D721Med (cell line): ENCODE measurements at places on chromosomes 1 and 21.

DNA sequence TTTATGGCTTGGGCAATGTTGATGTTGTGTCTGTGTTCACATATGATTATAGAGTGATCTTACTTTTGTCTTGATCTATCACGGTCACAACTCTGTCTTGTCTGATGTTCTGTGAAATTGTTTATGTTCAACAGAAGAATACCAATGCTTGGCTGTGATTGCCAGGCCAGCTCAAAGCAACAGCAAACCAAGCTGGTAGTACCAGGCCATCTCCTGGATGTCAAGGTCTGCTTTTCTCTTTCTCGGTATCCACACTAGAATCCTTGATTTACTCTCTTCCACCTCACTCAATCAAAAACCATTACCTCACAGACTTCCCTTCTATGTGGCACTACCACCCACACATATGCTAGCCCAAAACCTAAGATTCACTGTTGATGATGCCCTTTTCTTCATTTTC is 1.3 kb upstream of the CDC7 start:
- no peak for DNase-seq

GRCh38 chr1:204990059-204990664 is 52.9 kb upstream of the CNTN2 start:
- DNase-seq = no peak

DNA sequence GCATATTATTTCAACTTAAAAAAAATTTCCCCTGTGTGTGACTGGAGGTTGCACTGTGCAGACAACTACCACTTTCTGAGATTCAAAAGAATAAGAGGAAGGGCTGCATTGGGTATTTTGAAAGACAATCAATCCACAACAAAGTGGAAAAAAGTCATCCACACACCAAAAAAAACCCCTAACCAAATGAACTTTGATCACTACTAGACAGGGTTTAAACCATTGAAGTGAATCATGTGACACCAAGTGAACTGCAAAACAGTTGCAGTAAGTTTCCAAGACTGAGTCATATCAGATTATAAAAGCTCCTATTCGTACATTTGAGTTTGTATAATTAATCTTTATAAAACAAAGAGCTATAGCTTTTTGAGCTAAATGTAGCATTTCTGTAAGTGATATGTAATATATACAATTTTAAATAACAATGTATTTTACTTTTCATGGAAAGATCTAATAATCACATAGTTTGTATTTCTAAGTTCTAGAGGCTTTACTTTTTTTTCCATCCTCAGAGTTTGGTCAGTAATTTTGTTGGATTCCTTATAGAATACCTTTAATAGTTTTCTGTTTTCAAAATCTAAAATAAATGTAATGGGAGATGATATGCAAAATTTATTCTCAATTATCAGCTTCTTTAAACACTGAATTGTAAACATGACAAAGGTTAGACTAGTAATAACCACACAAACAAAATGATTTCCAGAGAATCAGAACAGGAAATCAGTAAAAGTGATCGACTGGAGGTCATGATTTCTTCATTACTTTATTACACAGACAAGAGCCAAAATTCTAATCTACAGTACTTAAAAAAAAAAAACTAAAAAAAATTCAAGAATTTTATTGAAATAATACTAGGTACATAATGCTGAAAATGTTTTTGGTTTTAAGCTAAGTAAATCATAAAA is 50.5 kb upstream of the GFI1 start:
- DNase-seq = no peak

DNA sequence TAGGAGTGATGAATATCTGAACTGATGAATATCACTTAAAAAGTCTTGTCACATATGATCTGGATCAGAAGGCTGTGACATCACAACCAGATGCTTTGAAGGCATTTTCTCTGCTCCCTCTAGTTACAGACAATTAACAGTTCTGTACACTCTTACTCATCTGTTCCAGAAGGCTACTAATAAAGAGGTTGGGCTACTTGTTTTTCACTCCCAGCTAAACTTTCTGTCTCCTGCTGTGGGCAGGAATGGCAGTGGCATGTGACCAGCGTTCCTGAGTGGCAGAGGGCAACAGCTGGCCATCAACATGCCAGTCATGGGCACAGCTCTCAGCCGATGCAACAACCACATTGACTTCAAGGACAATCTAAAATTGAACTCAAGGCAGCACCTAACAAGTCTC is 66.7 kb downstream of the SLC45A1 start:
- DNase-seq = no peak

DNA sequence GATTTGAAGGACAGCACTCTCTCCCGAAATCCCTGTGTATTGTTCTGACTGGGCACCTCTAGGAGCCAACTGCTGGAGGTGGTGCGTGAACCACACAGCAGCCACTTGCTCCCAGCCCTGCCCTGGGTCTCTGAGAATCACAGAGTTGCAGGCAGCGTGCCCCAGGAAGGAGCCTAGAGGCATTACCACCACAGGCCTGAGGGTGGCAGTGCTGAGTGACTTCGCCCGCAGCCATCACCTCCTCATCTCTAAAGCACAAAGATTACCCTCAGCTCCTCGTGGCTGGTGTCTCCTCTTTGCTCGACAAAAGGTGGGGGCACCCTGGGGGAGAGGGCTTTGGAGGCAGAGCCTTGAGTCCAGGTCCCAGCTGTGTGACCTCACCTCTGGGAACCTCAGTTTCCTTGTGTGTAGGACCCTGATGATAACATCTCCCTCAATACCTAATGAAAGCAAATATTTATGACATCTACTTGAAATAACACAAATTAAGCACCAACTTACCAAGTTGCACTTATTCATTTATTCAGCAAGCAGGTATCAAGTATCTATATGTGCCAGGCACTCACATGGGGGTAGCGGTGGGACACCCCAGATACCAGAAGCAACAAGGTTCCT is 86.3 kb downstream of the VWA5B1 start:
- peak; percentile 43 for DNase-seq

DNA sequence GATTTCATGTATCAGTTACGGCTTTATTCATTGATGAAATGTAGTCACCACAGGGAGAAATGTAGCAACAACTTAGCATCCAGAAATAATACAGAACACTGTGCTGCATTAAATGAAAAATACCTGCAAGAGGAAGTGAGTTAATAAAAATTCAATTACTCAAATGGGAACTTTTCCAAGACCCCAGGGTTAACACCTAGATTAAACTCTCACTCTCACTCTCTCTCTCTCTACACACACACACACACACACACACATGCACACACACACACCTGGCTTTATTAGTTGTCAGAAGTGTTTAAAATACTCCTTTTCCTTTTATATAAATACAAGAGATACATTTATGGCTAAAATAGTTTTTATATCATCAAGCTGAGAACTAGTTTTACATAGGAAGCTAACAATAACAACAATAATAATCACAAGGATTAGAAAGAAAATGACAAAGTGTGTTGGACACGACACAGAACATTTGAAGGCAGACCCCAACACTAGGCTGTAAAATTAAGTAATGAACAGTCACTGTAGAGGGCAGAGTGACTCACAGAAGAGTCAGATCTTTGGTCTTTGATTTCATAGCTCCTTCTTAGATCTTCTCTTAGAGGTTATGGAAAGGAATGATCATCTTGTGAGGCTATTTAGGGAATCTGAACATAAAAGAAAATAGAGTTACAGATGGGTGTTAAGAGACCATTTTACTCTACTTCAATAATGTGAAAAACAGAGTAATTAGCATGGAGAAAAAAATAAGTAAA is 1266.0 kb upstream of the ADGRL2 start:
- no peak for DNase-seq

- no peak for DNase-seq
Measured at GRCh38 chr1:9316512-9316911, 23.8 kb downstream of the SPSB1 start.
